ENCODE measurements at places on chromosomes 16 and 17. TPM values are rescaled to one million over a fixed set of nuclear protein-coding genes. Genes with fewer than 3 reads are reported as not detected.

Gene TBKBP1
- 1.8 TPM for total RNA-seq

Gene HS3ST3A1
- 1.3 TPM for total RNA-seq

Gene PYY
- 0.57 TPM for total RNA-seq

Gene FBXW10B
- total RNA-seq: 0.80 TPM

Gene LCAT
- 4.4 TPM for total RNA-seq

Gene RDM1
- 5.7 TPM for total RNA-seq

Gene COIL
- 21.1 TPM for total RNA-seq

DNA sequence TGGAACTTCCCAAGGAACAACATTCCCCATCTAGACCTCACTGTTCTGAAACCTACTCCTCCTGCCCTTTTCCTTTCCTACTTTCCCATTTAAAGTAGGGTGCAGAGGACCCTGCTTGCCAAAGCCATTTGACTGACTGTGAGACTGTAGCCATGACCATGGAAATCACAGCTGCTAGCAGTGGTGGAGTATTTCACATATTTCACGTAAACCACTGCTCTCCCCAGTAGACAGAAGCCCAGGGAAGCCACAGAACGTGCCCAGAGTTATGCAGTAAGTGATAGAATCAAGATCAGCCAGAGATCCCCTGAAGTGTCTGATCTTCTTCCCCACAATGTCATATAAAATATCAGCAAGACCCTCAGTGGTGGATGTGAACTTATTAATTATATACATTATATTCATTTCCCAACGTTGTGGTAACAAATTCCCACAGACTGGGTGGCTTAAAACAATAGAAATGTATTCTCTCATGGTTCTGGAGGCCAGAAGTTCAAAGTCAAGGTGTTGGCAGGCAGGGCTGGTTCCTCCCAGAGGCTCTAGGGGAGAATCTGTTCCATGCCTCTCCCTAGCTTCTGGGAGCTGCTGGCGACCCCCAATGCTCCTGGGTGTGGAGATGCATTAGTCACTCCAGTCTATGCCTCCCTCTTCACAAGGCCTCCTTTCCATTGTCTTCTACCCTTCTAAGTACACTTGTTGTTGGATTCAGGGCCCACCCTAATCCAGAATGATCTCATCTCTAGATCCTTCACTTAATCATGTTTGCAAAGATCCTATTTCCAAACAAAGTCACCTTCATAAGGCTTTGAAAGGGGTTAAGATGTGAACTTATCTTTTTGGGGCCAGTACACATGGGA is 20.7 kb upstream of the PRM1 start:
- DNase-seq: no peak

- DNase-seq: no peak
Observed at GRCh38 chr17:68061512-68062313, 26.2 kb downstream of the KPNA2 start.

- DNase-seq: no peak
Observed at GRCh38 chr17:69710926-69711325, 296.4 kb downstream of the MAP2K6 start.

- no peak for DNase-seq
Observed at GRCh38 chr17:1154704-1155103, 25.1 kb downstream of the ABR start.

DNA sequence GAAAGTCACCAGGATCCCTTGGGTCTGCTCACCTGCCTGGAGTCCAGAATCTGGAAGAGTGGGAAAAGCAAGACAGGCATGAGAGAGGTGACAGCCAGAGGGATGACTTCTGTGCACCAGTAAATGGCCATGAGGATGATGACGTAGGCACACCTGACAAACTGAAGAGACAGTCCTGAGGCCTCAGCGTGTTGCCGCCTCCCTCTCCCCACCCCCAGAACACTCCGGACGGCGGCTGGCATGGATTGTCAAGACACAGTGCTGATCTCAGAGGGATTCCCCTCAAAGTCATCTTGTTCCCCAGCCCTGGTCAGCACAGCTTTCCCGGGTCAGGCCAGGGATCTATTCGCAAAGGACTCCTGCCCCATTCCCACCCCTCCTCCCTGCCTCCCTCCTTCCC is 6.2 kb downstream of the SLC13A5 start:
- DNase-seq: no peak

- DNase-seq: no peak
Observed at GRCh38 chr16:77789085-77790008, 983 bp downstream of the VAT1L start.

DNA sequence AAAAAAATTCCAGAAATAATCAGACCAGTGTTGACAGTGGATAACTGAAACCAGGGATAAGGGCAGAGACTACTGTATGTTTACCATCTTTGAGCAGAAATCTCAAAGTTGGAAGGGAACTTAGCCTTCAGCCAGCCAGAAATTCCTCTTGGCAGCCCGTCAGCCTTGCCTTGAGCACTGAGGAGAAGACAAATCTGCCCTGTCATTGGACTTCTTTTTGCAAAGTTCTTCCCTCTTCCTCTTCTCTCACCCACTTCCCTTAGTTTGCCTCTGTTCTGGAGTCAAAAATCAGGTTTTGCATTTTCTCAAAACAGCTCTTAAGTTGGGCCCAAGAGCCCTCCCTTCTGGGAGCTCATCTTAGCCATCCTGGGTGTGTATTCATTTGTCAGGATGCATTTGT is 6.2 kb downstream of the TUFM start:
- DNase-seq: no peak
